RKO (cell line): ENCODE measurements at places on chromosomes 16 and 17.

- DNase-seq: no peak
These were observed 315.4 kb upstream of the TBX2 start for GRCh38 chr17:61084260-61084659.

DNA sequence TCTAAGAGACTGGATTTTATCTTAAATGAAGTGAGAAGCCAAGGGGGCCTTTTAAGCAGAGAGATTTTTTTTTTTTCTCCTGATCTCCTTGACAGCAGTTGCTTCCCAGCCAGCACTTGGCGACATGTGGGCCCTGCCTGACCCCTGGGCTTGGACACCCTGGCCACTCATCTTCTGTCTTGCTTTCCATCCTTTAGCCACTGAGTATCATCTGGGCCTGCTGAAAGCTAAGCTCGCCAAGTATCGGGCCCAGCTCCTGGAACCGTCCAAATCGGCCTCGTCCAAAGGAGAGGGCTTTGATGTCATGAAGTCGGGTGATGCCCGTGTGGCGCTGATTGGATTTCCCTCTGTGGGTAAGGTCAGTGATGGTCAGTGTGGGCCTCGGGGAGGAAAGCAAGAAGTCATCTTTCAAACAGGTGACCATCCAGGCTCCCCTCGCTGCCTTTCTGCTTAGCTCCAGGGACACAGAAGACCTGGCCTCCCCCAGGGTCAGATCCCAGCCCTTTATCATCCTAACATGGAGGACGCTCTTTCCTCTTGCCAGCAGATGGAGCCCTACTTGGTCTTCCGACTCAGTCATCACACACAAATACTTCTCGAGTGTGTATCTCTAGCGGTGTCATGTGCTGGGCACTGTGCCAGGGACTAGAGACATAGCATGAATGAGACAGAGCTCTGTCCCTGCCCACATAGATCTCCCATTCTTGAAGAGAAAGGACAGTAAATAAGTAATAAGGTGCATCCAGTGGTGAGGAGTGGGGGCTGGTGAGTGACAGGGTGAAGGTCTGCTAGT is 6.1 kb downstream of the DRG2 start:
- DNase-seq: peak; percentile 90

GRCh38 chr17:11221196-11221595 is 19.8 kb upstream of the SHISA6 start:
- DNase-seq: no peak

GRCh38 chr16:83143788-83144187 is 517.0 kb downstream of the CDH13 start:
- DNase-seq: no peak

GRCh38 chr16:58259995-58260394 is 34.8 kb downstream of the PRSS54 start:
- DNase-seq: no peak

GRCh38 chr17:51676691-51677487 is 416.5 kb downstream of the UTP18 start:
- no peak for DNase-seq

GRCh38 chr17:11028349-11028748 is 190.5 kb upstream of the PIRT start:
- no peak for DNase-seq

GRCh38 chr17:68783861-68784260 is 171.3 kb downstream of the ABCA8 start:
- DNase-seq: no peak

DNA sequence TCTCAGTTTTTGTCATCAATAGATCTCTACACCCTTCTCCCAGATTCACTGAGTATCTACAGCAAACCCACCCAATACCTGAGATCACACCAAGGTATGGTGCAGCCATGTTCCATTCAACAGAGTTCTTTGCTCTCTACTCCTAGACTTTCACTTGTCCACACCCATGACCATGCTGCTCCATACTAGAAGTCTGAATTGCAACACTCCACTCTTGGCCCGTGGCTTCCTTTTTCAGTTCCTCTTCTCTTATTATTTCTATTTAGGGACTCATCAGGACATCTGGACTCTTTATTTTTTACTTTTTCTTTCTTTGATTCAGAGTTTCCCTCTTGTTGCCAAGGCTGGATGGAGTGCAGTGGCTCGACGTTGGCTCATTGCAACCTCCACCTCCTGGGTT is 37.1 kb downstream of the YWHAE start:
- no peak for DNase-seq

DNA sequence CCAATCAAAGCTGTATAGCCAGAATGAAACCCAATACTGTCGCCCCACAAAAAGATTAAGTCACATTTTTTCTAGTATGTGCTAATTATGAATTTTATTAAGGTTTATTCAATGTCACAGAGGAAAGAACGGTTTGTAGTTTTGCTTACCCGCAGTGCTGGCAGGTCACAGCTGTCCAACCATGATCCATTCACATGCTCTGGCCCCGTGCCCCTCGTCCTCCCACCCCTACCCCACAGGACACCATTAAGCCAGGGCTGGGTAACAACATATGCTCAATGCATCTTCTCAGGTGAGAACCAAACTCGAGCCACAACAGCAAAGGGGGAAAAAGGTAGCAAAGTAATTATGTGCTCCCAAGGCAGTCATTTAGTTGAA is 589 bp upstream of the FBF1 start:
- no peak for DNase-seq

GRCh38 chr17:41308918-41309359 is at the start of gene KRTAP16-1:
Gene KRTAP16-1, minus strand, starts transcription at chr17:41309309. Its CDS starts 56 bp downstream, at chr17:41309253.
- DNase-seq: no peak

- no peak for DNase-seq
These were observed 70.2 kb downstream of the ZZEF1 start for GRCh38 chr17:4072487-4073157.
